ENCODE measurements at places on chromosomes 2 and 18.

DNA sequence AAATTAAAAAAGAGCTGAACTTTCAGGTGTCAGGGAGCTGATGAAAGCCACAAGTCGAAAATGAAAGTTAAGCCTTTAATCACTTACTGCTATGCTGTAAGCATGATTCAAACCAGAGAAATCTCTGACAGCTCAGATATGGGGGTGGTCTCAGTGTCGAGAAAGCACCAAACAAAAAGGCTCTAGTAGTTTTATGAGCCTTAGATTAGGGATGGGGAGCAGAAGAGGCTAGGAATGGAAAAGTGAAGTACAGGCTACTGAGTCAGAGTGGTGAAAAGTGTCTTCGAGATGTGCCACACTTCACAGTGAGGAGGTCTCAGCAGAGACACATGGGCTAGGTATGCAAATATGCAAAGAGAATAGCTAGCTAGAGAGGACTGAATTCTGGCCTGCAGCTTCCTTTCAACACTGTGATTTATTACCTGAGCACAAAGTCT is 482.2 kb downstream of the SPAG16 start:
- no peaks in the 10 kb centered on the region for H3K36me3 ChIP-seq
- H3K4me1 ChIP-seq: no peaks in the 10 kb centered on the region
- DNase-seq: no peak
- H3K27ac ChIP-seq: peak overlapping the region; percentile 37

GRCh38 chr2:71944806-71945602 is 202.7 kb downstream of the CYP26B1 start:
- no peak for DNase-seq
- no peaks in the 10 kb centered on the region for H3K27me3 ChIP-seq
- no peaks in the 10 kb centered on the region for H3K36me3 ChIP-seq
- H3K4me3 ChIP-seq: no peak overlapping the region
- H3K4me1 ChIP-seq: no peaks in the 10 kb centered on the region

- H3K27me3 ChIP-seq: no peaks in the 10 kb centered on the region
- H3K36me3 ChIP-seq: no peaks in the 10 kb centered on the region
- H3K27ac ChIP-seq: peak overlapping the region; percentile 56
- no peak overlapping the region for H3K4me3 ChIP-seq
- DNase-seq: no peak
- H3K4me1 ChIP-seq: peaks cover 77% of the 10 kb centered on the region
Measured at GRCh38 chr2:177171418-177171865, 41.2 kb upstream of the HNRNPA3 start.

DNA sequence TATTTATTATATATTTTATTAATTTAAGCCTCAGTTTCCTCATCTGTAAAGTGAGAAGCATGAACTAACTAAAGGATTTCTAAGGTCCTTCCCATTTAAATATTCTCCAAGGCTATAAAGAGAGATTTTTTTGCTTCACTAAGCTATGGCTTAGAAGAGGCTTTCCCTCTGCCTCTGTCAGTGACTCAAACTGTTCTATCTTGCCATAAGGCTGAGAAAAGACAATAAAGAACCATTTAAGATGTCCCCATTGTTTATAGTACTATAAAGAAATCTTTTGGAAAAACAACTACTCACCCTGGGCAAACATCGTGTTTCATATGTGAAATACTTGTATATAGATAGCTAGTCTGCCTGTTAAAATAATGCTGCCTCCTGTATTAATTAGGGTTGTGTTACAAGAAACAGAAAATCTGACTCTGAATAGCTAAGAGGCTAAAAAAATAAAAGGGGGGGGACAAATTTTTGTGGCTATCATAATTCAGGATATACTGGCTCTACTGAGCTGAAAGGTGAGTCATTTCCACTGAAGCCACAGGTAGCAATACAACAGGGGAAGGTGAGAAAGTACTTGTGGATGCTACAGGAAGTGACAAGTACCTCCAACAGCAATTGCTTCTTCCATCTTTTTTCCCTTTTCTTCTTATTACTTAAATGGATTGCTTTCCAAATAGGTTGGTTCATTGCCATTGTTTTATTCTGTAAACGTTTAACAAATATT is 25.4 kb downstream of the EPHA4 start:
- DNase-seq: no peak
- H3K36me3 ChIP-seq: no peaks in the 10 kb centered on the region
- no peak overlapping the region for H3K27ac ChIP-seq
- no peaks in the 10 kb centered on the region for H3K27me3 ChIP-seq
- H3K4me1 ChIP-seq: peaks cover 2% of the 10 kb centered on the region

GRCh38 chr2:86293612-86294011 is 43.8 kb downstream of the REEP1 start:
- H3K36me3 ChIP-seq: no peaks in the 10 kb centered on the region
- H3K4me3 ChIP-seq: no peak overlapping the region
- no peak for DNase-seq
- no peak overlapping the region for H3K27ac ChIP-seq

DNA sequence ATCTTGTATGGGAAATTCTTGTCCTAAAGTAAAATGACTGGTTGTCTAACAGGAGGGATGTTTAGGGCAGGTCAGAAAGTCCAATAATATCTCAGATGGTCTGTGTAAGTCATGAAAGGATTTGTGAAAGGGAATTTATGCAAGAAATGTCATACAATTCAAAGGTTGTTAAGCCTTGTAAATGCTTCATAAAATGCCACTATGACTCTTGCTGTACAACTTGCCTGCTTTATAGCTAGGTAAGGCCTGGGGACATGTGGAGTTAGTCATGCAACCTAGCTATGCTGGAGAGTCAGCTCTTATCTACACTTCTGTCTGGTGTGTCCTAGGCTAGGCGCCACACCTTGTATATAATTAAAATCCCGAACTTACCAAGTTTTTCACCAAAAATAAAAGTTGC is 36.9 kb upstream of the VWA3B start:
- H3K27me3 ChIP-seq: no peaks in the 10 kb centered on the region
- H3K27ac ChIP-seq: no peak overlapping the region
- peaks cover 13% of the 10 kb centered on the region for H3K4me1 ChIP-seq
- DNase-seq: peak; percentile 47
- no peaks in the 10 kb centered on the region for H3K36me3 ChIP-seq

DNA sequence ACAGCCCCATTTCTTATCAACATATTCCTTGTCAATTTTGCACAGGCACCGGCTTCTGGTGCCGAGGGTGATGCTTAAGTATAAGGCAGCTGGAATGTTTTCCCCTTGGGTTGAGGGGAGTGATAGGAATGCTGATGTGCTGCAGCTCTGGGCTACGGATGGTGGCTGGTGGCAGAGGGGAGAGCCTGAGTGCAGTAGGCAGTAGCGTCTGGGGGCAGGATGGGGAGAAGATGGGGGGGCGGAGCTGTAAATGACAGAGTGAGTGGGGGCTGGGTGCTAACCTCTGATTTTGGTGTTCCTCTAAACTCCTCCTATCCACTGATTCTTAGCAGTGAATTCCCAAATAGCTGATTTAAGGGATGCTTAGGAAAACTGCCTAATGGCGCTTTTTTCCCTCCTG is 20.7 kb downstream of the TMEM178A start:
- no peaks in the 10 kb centered on the region for H3K36me3 ChIP-seq
- no peaks in the 10 kb centered on the region for H3K4me1 ChIP-seq
- no peaks in the 10 kb centered on the region for H3K27me3 ChIP-seq
- H3K4me3 ChIP-seq: no peak overlapping the region
- H3K27ac ChIP-seq: no peak overlapping the region

DNA sequence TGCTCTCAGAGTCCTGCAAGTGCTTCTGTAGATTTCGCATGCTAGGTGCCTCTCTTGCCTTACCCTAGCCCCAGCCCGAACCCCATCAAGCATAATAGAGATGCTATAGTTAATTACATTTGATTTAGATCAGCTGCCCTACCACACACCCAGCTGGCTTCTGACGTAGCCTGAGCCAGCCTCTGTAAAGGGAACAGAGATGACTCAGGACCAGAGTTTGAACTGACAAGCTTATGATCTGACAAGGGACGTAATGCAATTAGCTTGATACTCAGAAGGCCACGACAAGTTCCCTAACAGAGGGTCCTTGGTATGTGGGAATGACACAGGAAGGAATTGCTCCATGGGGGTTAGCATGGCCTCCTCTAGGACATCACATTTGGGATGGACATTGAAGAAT is 126.6 kb downstream of the LRATD1 start:
- no peaks in the 10 kb centered on the region for H3K4me1 ChIP-seq
- no peak for DNase-seq
- H3K36me3 ChIP-seq: no peaks in the 10 kb centered on the region
- no peaks in the 10 kb centered on the region for H3K27me3 ChIP-seq
- no peak overlapping the region for H3K4me3 ChIP-seq
- H3K27ac ChIP-seq: no peak overlapping the region

GRCh38 chr2:229129738-229130371 is 141.2 kb downstream of the PID1 start:
- H3K36me3 ChIP-seq: no peaks in the 10 kb centered on the region
- no peaks in the 10 kb centered on the region for H3K4me1 ChIP-seq
- no peaks in the 10 kb centered on the region for H3K27me3 ChIP-seq
- no peak overlapping the region for H3K27ac ChIP-seq

GRCh38 chr2:189504238-189504637 is 63.0 kb downstream of the WDR75 start:
- H3K27me3 ChIP-seq: no peaks in the 10 kb centered on the region
- H3K36me3 ChIP-seq: no peaks in the 10 kb centered on the region
- DNase-seq: no peak
- no peak overlapping the region for H3K27ac ChIP-seq

DNA sequence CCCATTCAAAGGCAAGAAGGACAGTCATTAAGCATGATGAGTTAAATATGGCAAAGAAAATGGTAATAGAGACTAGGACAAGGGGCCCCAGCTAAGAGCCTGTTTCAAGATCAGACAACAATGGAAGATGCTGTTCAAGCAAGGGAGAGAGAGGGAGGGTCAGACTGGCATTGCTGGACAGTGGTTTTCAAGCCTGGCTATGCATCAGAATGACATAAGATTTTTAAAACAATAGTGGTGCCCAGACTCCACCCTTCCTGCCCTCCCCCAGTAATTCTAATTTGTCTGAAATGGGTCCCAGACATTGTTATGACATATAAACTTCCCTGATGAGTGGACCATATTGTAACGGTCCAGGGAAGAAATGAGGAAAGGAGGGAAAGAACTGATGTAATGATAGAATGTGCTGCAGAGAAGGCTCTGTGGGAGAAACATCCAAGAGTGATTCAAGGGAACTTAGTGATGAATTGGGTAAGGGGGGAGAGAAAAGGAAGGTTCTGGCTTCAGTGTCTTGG is 112.9 kb upstream of the TRIB2 start:
- H3K27me3 ChIP-seq: no peaks in the 10 kb centered on the region
- H3K4me1 ChIP-seq: no peaks in the 10 kb centered on the region
- H3K4me3 ChIP-seq: no peak overlapping the region
- no peak for DNase-seq
- H3K36me3 ChIP-seq: no peaks in the 10 kb centered on the region
- no peak overlapping the region for H3K27ac ChIP-seq

DNA sequence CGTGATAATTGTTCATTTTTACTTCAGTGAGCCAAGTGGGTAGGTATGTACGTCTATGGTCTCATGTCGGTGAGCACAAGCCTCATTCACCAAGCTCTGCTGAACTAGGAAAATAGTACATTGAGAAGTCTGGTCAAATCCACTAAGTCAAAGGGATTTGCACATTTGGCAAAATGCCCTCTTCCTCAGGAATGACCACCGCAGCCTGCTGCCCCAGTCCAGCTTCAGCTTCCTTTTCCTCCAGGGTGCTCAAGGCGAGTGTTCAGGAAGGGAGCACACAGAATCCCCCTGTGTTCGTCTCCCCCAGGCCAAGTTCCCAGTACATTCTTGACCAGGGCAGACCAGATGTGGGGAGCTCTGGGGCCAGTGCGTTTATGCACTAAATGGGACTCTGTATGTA is 23.0 kb downstream of the TCF7L1 start:
- no peaks in the 10 kb centered on the region for H3K36me3 ChIP-seq
- H3K4me3 ChIP-seq: no peak overlapping the region
- DNase-seq: no peak
- no peak overlapping the region for H3K27ac ChIP-seq

- peaks cover 22% of the 10 kb centered on the region for H3K4me1 ChIP-seq
- peak overlapping the region; percentile 52 for H3K4me3 ChIP-seq
Measured at GRCh38 chr2:177212891-177213856, 580 bp downstream of the HNRNPA3 start.

DNA sequence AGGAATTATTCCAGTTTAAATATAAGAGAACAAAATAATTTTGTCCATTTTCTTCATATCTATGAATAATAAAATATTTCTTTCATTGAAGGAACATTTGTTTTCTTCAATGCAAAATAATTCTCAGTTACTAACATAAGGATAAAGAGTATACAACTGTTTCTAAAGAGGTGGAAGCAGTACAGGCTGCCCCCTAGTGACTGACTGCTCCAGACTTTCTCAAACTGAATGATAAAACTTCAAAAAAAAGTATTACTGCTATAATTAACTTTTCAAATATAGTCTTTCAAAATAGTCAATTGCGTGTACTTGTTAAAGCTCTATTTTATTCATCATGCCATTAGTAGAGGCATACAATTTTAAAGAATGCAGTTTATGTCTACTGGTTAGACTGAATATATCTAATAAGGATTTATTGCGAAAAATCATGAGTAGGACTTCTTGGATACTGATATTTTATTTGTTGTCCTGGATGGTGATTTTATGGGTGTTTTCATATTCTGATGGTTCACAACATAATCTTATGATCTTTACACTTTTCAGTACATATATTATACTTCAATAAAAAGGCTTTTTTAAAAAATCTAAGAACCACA is 100.1 kb downstream of the WDPCP start:
- DNase-seq: no peak
- H3K36me3 ChIP-seq: no peaks in the 10 kb centered on the region
- H3K27ac ChIP-seq: no peak overlapping the region
- no peak overlapping the region for H3K4me3 ChIP-seq

DNA sequence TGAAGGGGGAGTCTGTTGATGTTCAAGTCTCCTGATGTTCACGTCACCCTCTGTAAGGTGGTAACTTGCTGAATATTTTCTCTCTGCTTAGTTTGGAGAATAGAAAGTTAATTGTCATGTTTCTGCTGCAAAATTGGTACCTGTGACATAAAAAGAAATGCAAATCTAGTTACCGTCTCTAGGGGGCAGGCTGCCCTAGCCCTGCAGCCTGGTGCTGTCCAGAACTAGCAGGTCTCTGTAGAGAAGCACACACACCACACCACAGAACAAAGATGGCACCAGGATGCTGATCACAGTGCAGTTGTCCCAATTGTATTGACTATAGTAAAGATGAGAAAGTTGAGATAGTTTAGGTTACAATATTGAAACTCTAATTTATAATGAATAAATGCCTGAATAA is 47.0 kb downstream of the SLC9A4 start:
- DNase-seq: peak; percentile 34
- no peak overlapping the region for H3K4me3 ChIP-seq
- no peaks in the 10 kb centered on the region for H3K27me3 ChIP-seq
- no peaks in the 10 kb centered on the region for H3K36me3 ChIP-seq

- no peak for DNase-seq
- no peak overlapping the region for H3K27ac ChIP-seq
- peaks cover 28% of the 10 kb centered on the region for H3K4me1 ChIP-seq
- H3K27me3 ChIP-seq: no peaks in the 10 kb centered on the region
- H3K4me3 ChIP-seq: no peak overlapping the region
Measured at GRCh38 chr2:191325651-191326365, 80.6 kb downstream of the MYO1B start.

- no peak overlapping the region for H3K4me3 ChIP-seq
- DNase-seq: no peak
- peaks cover 7% of the 10 kb centered on the region for H3K4me1 ChIP-seq
- H3K36me3 ChIP-seq: no peaks in the 10 kb centered on the region
Measured at GRCh38 chr2:176174824-176175708, 13.4 kb upstream of the HOXD1 start.

All from Caco-2 (cell line).